NCI-H187 treated with DMSO at 0.1 percent for 48 hours (cell line): ENCODE measurements at places on chromosomes 16 and 17.

GRCh38 chr16:78976212-78976611, 624.3 kb downstream of the MAF start:
- no peak for DNase-seq

DNA sequence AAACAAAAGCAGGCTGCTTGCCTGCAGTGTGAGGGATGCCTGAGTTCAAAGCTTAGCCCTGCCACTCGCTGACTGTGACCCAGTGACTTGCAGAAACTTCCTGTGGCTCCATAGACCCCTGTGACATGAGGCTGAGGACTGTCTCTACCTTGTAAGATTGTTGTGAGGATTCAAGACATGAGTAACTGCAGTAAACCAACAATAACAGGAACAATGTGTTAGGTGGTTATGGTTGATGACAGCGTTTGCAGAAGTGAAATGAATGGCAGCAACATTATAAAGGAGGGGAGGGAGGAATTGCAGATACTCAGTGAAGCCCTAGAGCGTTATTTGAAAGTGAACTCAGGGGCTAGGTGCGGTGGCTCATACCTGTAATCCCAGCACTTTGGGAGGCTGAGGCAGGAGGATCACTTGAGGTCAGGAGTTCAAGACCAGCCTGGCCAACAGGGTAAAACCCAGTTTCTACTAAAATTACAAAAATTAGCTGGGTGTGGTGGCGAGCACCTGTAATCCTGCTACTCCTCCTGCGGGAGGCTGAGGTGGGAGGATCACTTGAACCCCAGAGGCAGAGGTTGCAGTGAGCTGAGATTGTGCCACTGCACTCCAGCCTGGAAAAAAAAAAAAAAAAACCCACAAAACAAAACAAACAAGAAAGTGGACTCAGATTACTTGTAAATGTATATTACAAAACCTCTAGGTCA, 33.5 kb upstream of the EMP2 start:
- no peak for DNase-seq

DNA sequence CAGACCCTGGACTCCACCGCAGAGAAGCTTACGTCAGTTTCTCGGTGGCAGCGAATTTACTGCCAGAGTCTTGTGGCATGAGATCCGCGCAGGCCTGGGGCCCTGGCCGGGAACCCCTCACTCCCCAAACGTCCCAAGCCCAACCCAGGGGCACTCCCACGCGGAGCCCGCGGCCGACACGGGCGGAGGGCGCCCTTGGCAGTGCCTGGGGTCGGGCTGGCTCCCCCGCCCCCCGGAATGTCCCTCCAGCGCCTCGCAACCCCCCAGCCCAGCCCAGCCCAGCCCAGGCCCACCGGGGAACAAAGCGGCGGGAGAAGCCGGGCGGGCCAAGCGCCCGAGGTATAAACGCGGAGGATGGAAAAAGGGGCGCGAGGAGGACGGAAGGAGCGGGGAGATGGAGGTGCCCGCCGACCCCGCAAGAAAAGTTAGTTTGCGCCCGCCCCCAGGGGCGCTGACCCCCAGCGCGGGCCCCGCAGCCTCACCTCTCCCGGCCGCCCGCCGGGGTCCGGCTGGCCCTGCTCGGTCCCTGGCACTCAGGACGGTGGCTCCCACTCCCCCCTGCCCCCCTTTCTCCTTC, 330 bp downstream of the CASKIN2 start:
- DNase-seq: no peak

- no peak for DNase-seq
Measured at GRCh38 chr17:6495450-6496115, 51.3 kb downstream of the PIMREG start.

DNA sequence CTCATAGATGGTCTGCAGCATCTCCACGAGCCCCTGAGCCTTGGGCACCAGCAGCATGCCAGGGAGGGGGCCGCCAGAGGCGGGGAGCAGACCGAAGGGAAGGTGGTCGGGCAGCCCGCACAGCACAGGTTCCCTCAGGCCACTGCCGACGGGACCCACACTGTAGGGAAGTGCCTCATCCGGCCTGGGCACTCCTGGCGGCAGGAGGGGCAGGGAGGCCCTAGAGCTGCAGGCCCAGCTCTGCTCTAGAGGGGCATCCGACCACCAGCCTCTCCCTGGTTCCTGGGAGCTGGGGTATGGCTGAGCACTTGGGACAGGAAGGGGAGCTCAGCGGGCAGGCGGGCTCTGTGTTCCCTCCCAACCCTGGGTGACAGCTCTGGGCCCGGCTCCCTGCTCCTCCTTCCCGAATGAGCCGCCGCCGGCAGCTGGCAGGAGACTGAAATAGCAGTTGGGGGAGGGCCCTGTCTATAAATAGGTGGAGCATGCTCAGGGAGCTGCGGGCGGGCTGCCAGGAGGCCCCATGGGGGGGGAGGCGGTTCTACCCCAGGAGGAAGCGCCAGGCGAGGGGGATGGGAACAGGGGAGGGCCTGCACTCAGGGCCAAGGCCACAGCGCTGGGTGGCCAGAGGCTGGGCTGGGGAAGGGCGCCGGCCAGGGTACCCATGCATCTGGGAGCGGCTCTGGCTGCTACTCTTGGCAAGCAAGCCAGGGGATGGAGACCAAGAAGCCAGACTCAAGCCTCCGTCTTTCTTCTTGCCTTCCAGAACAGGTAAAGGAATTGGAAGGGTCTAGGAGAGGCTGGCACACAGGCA, 12.4 kb downstream of the HDAC5 start:
- peak; percentile 65 for DNase-seq

DNA sequence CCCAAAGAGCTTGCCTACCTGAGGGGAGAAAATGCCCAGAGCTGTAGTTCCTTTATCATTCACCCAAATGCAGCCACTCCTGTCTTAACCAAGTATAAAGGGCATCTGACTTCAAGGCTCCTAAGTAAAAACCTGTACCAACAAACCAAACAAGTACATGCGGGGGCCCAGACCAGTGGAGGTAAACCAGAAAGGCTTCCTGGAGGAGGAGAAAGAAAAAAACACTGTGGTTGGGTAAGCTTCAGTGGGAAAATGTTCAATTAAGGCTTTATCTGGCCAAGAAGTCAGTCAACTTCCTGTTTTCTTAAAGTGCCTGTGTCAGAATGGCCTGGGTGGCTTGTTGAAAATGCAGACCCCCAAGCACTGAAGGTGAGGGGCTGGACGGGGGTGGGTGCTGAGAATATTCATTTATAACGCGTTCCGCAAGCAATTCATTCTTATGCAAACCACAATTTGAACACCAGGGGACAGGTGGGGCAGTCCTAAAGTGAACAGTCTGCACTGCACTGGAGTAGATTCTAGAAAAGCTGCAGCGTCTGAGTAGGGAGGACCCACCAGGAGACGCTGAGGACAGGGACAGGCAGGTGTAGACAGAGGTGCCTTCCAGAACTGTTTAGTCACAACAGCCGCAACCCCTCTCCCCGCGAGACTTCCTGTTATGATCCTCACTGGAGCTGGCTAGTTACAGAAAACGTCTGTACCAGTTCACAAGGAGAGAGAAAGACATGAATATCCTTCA, 467.1 kb downstream of the SOX9 start:
- DNase-seq: no peak

DNA sequence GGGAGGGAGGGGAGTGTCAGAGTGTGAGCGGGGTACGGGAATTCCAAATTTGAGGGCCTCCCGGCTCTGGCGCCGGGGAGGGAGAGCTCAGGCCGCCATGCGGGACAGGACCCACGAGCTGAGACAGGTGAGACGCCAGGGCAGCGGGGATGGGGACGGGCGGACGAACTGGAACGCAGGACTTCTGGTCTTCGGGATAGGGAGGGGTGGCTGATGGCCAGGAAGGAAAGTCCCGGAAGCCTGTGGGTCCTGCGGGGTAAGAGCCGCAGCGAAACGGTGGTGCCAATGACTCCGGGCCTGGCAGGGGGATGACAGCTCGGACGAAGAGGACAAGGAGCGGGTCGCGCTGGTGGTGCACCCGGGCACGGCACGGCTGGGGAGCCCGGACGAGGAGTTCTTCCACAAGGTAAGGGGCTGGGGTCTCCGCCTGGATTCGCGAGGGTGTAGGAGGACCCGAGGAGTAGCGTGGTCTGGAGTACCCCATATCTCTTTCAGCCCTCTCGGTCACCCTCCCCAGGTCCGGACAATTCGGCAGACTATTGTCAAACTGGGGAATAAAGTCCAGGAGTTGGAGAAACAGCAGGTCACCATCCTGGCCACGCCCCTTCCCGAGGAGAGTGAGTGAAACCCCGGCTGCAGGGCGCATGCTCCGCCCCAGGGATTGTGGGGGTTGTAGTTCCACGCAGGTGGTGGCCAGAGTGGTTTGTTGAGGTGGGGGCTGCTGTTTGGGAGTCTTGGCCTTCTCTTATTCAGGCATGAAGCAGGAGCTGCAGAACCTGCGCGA, 543 bp downstream of the STX4 start:
- no peak for DNase-seq

- no peak for DNase-seq
Measured at GRCh38 chr17:72182371-72182873, 61.6 kb downstream of the SOX9 start.

DNA sequence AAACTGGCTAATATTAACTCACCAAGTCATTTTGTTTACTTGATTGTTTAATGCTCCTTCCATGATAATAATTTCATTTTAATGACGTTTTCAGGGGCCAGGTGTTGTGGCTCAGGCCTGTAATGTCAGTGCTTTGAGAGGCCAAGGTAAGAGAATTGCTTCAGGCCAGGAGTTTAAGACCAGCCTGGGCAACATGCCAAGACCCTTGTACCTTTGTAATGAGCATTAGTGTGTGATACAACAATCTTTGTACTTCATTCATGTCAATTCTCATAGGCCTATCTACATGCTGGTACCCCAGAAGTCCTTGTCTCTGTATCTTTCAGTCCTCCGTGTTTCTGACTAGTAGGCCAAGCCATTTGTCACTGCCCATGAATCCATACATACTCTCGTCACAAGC, 296.9 kb downstream of the ZFHX3 start:
- no peak for DNase-seq

GRCh38 chr17:61753696-61754095, 109.6 kb downstream of the BRIP1 start:
- no peak for DNase-seq

DNA sequence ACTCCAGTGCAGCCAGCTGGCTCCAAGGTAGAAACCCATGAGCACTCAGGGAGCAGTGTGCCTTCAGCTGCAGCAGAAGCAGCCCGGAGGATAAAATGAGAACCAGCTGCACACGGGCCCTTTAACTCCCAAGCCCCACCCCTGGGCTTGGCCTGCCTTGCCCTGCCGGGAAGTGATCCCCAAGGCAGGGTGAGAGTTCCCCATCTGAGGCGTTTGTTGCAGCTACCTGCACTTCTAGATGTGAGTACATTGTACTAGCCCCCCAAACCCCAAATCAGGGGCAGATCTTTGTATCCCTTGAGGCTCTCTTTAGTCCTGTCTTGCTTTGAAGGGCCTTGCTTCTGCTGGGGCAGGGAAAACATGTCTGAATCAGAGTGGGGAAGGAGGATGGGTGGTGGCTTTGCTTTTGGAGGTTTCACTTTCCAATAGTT, at the start of gene MVP:
MVP (plus strand) TSS at position 192 of the 431 bp plus-strand sequence. CDS start 10,088 bp downstream, outside the sequence.
- DNase-seq: no peak

DNA sequence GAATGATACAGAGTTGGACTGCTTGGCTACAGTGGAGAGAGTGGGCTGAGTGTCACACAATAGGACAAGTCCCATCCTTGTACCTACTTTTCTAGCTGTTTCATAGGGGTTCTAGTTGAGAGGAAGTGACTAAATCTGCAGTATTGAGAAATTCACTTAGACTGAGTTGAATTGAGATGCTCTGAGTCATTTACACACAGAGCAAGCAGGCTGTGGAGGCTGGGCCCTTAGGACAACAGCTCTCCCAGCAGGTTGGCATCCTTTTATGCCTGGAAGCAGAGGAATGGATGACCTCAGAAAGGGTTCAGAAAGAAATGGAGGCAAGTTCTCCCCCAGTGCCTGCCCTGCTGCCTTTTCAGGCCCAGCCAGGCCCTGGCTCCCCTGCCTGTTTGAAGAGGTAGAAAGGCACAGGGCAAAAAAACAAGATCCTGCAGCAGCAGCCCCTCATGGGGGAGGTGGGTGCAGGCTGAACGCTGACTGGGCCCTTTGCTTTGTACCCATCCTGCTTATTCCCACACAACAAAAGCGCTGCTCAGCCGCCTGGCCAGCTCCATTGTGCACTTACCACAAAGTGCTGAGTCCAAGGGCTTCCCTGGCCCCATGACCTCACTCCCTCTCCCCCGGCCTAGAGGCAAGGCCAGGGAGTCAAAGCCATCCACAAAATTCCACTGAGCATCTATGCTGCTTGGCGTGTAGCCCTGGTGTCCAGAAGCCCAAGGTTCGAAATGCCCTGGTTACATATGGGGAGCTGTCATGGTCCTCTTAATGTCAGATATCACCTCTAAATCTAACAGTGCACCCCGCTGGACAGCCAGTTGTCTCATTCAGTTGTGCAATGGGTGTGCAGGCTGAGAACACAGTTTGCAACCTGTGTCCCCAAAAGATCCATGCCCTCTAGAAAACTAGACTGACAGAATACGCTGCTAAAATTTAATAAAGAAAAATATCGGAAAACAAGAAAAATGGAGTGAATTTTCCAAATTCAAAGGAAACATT, 5.4 kb upstream of the CRYBA1 start:
- no peak for DNase-seq

DNA sequence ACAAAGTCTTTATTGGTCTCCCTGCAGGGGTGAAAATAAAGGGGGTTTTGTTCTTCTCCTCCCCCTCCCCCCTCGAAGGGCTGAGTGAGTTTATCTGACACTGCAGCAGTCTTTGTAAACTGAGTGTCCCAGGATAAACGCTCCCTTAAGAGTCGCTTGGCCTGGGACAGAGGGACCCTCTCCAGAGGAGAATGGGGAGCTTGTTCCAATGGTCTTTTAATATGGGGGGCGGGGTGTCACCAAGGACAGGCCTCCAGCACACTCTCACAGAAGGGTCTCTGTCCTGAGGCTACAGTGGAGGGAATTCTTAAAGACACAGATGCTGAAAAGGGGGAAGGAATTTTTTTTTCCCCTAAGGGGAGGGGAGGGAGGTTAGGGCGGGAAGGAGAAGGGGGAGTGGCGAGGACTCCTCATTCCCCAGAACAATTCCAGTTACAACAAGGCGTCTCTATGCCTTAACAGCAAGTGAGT, 455.5 kb downstream of the SOX9 start:
- DNase-seq: no peak

- DNase-seq: no peak
Measured at GRCh38 chr16:24789881-24790280, 55.9 kb upstream of the SLC5A11 start.

DNA sequence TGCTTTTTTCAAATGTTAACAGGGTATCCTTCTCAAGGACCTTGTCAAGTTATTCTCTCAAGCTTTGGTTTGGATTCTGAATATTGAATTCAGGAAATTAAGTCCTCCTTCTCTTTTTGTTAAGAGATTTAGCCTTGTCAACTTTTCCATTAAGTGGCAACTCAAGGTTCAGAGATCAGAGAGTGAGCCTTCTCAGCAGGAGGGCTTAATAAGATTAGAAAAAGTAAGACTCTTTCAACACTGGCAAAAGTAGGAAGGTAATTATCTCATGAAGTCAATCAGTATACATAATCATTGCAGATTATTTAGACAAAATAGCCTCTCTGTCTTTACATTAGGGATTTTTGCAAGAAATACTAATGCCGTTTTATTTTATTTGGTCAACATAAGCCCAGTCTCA, 330.7 kb downstream of the KIF2B start:
- no peak for DNase-seq
